H1 (cell line): ENCODE measurements at places on chromosomes 5 and 9. TPM values are rescaled to one million over a fixed set of nuclear protein-coding genes. Genes with fewer than 3 reads are reported as not detected.

DNA sequence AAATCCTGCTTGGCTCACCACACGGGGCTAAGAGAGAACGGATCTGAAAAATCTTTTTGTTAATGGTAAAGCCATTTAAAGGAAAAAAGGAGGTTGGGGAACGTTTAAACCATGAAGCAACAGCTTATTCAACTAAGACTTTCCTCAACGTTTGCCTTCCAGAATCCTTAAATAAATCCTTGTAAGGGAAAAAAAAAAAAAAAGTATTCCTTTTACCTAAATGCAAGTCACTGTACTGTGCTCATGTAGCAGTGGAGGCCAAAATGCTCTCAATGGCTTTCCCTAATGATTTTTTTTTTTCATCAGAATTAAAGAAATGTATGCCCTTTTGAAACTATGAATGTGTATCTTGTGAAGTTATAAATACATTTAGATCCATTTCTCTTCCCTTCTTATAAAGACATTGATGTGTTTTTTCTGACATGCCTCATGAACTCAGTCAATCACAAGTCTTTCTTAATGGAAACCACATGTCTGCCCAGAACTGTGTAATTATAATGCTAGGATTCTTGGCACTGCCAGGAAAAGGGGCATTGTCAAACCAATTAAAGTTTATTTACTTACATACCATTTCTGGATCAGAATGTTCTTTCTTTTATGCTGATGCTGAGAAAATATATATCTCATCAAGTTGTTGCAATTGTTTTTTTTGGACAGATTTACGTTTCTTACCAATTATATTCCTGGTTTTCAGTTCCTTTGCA, 107.5 kb downstream of the EBF1 start:
- DNase-seq = no peak

PCDHB11 gene
- total RNA-seq = 0.86 and 1.4 TPM in 2 replicates

- DNase-seq = no peak
Observed at GRCh38 chr9:12276505-12276904, 416.7 kb upstream of the TYRP1 start.

DNA sequence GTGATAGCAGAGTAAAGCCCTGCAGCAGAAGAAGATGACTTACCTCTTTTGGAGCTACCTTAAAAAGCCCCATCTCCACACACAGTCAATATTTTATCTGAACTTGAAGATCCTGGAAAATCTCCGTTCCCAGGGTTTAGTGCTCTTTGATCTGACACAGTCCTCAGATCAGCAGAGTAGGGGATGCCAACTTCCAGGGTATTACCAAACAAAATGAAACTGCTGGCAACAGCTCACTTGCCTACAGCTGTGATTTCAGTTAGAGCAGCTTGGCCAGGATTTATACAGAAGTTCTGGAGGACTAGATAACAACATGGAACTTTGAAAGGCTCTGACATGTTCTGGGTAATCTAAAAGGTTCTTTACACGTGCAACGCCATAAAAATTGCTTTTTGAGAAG, 1537.8 kb upstream of the ACO1 start:
- no peak for DNase-seq

DNA sequence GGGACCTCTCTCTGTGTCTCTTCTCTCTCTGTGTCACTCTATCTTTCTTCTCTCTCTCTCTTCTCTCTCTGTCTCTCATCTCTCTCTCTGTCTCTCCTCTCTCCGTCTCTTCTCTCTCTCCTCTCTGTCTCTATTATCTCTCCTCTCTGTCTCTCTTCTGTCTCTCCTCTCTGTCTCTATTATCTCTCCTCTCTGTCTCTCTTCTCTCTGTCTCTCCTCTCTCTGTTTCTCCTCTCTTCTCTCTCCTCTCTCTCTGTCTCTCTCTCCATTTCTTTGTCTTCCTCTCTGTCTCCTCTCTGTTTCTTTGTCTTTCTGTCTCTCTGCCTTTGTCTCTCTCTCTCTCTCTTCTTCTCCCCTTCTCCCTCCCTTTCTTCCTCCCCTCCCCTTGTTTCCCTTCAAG, 3.2 kb upstream of the OLFM1 start:
- DNase-seq = no peak
